ENCODE measurements at places on chromosomes 16 and 17. TPM values are rescaled to one million over a fixed set of nuclear protein-coding genes. Genes with fewer than 3 reads are reported as not detected.

Gene SLC16A6
- polyA plus RNA-seq = 2.3 TPM

Gene BAIAP3
- 56.4 TPM for polyA plus RNA-seq

Gene CDH16
- 1.8 TPM for polyA plus RNA-seq

Gene SPIRE2
- polyA plus RNA-seq = 51.3 TPM

Gene CMTM1
- polyA plus RNA-seq = 12.8 TPM

Gene NOS2
- 1.4 TPM for polyA plus RNA-seq

Gene WFDC1
- 10.4 TPM for polyA plus RNA-seq

Gene TLCD3A
- 27.6 TPM for polyA plus RNA-seq

Gene CLDN9
- 0.36 TPM for polyA plus RNA-seq

Gene RAB11FIP4
- polyA plus RNA-seq = 50.5 TPM

Gene C1QTNF8
- polyA plus RNA-seq = 0.29 TPM

Gene HS3ST3A1
- polyA plus RNA-seq = 4.2 TPM

Gene NXPH3
- polyA plus RNA-seq = 7.5 TPM

Gene WNT3
- 17.1 TPM for polyA plus RNA-seq

Gene HOXB4
- 13.5 TPM for polyA plus RNA-seq

Gene MT4
- not detected for polyA plus RNA-seq

Gene KRTAP4-9
- polyA plus RNA-seq = not detected

Gene GUCY2D
- 2.3 TPM for polyA plus RNA-seq

Gene SUMO2
- 557 TPM for polyA plus RNA-seq

Gene KCNJ18
- not detected for polyA plus RNA-seq

Gene SLC2A4
- 0.48 TPM for polyA plus RNA-seq

Gene KCNH6
- polyA plus RNA-seq = 2.3 TPM

Gene TBC1D3I
- polyA plus RNA-seq = 9.5 TPM

Gene KRTAP17-1
- not detected for polyA plus RNA-seq

Gene SGSM2
- 181 TPM for polyA plus RNA-seq

Gene MYO15A
- 6.8 TPM for polyA plus RNA-seq

Gene KRT10
- polyA plus RNA-seq = 65.0 TPM

Gene HP
- polyA plus RNA-seq = 1.7 TPM

Gene PCGF2
- 93.1 TPM for polyA plus RNA-seq

Gene C16orf74
- polyA plus RNA-seq = 3.2 TPM

Gene PLLP
- polyA plus RNA-seq = 37.6 TPM

Gene CENPX
- 70.4 TPM for polyA plus RNA-seq

Gene USP22
- polyA plus RNA-seq = 319 TPM

Gene CCL7
- polyA plus RNA-seq = not detected

Gene KRTAP4-4
- not detected for polyA plus RNA-seq

Gene TERB1
- polyA plus RNA-seq = 0.35 TPM

Data from spinal cord (tissue), 10 donors.